Spleen (tissue), 13 donors: ENCODE measurements at places on chromosomes 7 and 10. TPM values are rescaled to one million over a fixed set of nuclear protein-coding genes. Genes with fewer than 3 reads are reported as not detected.

Gene THSD7A
- 3.6 TPM for total RNA-seq

Gene AKR1C2
- total RNA-seq, result 0.84 TPM

Gene SPDYE6
- total RNA-seq, result not detected

Gene VWC2
- total RNA-seq, result 0.07 TPM

Gene AGAP6
- total RNA-seq, result 15.1 TPM

Gene ABCB4
- 18.3 TPM for total RNA-seq

Gene PAX2
- total RNA-seq, result not detected

Gene SLC29A4
- total RNA-seq, result 2.6 TPM

Gene NOD1
- 38.7 TPM for total RNA-seq

DNA sequence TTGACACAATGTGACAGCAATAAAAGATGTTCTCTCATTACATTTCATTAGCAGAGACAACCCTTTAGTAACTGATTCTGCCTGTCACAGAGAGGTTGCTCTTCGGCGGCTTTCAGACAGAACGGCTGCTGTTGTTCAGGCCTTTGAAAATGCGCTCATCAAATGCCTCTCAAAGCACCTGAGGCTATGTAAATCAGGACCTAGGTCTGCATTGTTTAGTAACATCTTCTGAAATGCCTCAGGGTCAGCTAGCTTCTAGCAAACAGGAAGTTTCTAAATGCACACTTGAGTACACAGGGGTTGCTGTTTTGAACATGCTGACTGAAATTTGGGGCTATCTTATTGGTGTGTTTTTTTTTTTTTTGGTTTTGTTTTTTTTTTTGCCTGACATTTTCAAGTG lies 143.3 kb upstream of the DKK1 start:
- no peak for DNase-seq

GRCh38 chr10:84811113-84811512 lies 482.7 kb downstream of the CCSER2 start:
- no peak for DNase-seq

DNA sequence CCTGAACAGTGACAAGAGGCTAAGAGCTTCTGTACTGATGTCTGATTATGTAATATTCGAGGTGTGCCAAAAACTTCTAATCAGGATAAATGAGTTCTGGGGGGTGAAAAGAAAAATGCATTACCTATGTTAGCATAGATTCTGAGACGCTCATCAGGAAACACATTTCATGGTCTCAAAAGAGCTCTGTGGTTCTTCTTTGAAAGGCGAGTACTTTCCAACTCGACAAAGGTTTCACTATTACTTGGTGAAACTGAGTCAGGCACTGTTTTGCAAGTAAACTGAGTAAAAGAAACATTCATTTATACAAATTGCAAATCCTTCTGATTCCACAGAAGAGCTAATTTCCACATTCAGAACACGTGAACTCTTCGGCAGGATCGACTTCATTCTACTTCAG lies 523.2 kb downstream of the GATA3 start:
- DNase-seq, result no peak

DNA sequence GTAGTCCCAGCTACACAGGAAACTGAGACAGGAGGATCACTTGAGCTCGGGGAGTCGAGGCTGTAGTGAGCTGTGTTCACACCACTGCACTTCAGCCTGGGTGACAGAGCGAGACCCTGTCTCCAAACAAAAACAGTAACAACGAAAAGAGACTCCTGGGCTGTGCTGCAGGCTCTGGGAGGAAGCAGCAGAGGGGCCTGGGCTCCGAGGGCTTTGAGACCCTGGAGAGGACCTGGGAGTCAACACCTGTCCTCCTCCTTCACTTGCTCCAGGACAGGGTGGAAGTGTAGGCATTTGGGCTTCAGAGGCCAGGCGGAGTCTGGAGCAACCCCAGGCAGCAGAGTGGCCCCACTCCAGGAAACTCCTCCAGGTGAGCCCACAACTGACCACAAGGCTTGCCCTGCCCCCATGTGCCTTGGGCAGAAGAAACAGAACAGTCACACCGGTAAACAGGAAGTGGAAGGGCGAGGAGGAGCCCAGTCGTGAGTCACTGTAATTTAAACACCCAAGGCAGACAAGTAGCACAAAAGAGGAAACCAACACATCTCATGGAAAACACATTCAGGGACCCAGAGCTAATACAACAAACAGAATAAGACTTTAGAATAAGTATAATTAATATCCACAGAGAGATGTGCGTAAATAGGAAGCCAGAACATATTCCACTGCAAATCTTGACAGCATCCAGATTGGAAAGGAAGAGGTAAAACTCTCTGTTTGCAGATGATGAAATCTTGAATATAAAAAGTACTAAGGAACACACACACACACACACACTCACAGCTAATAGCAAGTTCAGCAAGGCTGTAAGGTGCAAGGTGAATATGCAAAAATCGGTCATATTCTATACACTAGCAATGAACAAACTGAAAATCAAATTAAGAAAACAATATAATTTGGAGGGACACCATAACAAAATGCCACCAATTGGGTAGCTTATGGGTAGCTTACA lies 20.5 kb upstream of the RASGEF1A start:
- DNase-seq, result peak; percentile 92

DNA sequence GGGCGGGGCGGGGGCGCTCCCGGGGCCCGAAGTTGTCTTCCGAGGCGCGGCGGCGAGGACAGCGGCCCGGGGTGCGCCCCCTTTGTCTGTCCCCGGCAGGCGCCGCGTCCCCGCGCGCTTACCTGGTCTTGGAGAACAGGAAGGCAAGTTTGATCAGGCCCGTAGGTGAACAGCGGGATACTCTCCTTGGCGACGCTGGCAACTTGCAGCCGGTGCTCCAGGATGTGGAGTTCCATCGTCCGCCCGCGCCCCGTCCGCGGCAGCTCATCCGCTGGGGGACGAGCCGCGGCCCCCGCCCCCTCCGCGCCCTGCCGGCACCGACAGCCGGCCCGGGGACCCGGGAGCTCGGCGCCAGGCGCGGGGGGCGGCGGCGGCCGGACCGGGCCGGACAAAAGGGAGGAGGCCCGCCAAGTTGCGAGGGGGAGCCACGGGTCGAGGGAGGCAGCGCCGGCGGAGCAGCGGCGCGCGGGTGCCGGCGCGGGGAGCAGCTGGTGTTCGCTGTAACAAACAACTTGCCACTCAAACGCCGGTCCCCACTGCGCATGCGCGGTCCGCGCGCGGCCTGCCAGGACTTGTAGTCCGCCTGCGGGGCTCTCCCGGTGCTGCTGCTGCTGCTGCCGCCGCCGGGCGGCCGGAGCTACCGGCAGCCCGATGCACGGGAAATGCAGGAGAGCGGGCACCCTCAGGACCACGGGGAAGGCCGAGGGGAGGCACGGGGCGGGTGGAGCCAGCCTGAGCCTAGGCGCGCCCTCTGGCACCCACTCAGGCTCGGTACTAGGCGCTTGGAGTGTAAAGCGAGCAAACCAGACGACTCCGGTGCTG lies 35.6 kb upstream of the SPDYE3 start:
- peak; percentile 100 for DNase-seq

GRCh38 chr10:34739915-34740314 lies 75.2 kb downstream of the PARD3 start:
- DNase-seq, result no peak

- DNase-seq, result no peak
Measured at GRCh38 chr7:70405241-70405640, 726.7 kb upstream of the GALNT17 start.

DNA sequence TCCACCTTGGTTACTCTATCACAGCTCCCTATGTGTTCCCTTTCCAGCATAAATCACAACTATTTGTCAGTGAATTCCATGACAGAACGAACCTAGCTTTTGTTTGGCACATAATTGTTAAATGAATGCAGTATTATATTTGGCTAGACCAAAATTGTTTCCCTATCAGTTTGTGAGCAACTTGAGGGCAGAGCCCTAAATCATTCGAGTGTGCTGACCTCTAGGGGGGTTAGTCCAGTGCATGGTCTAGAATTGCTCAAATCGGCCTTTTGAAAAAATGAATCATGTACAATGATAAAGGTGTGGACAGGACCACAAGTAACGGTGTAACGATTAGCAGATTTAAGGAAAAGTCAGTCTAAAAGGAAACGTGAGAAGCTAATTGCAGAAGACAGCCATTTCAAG lies 475 bp upstream of the NRBF2 start:
- DNase-seq, result no peak

- peak; percentile 90 for DNase-seq
Measured at GRCh38 chr7:13990984-13991790, 1.7 kb upstream of the ETV1 start.

DNA sequence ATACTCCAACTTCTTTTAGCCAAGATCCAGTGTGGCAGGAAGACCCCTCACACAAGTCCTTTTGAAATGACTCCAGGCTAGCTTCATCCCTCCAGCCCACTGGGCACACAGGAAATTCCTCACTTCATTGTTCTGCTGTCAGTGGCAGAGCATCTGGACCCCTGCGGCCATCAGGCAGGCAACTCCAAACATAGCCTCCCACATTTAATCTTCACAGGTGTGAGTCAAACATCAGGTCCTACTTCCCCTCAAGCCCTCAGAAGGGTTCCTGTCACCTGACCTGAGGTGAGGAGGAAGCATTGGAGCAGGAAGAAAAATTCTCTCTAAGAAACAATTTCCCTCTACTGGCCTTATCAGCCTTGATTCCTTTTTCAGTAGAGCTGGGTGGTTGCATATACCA lies 51.1 kb upstream of the C1GALT1 start:
- DNase-seq, result no peak

GRCh38 chr7:47537716-47538675 lies 43.9 kb downstream of the TNS3 start:
- DNase-seq, result peak; percentile 61

- DNase-seq, result no peak
Measured at GRCh38 chr7:121078701-121079227, 90.3 kb downstream of the CPED1 start.

DNA sequence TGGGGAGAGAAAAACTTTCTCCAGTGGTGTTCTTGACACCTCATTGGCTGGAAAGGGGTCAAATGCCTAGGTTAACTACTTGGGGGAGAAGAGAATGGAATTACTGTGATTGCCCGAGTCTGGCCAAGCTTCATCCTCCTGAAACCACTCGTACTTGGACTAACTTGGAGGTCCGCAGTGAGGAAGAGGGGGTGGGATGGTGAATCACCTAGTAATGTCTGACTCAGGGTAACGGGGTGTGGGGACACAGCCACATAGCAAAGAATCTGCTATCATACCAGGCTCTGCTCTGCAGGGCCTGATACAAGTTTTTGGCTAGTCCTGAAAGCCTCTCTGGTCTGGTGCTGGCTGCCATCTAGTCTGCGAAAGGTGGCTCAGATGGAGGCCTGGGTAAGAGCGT lies 190.9 kb downstream of the RPS24 start:
- no peak for DNase-seq

GRCh38 chr10:48332871-48333216 lies 26.4 kb downstream of the MAPK8 start:
- no peak for DNase-seq

DNA sequence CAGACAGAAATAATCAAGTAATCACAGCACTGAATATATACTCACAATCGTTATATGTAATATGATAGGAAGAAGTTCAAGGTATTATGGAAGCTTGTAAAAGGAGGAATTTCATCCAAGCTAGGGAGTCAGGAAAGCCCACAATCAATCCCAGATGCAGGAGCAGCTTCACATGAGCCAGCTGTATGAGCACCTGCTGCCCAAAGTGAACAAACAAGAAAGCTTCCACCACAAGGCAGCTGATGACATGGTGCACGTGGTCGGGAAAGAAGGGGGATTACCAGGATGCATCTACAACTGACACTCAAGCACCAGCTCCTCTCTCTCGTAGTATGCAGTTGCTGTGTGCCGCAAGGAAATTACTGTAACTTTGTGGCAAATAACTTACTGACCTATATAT lies 225.2 kb downstream of the XPNPEP1 start:
- DNase-seq, result no peak

DNA sequence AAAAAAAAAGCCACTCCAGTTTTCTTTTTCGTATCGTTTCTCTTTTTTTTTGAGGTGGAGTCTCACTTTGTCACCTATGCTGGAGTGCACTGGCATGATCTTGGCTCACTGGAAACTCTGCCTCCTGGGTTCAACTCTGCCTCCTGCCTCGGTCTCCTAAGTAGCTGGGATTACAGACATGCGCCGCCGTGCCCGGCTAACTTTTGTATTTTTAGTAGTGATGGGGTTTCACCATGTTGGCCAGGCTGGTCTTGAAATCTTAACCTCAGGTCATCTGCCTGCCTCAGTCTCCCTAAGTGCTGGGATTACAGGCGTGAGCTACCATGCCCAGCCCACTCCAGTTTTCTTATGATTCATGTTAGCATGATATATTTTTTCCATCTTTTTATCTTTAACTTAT lies 92.7 kb downstream of the ANKRD61 start:
- no peak for DNase-seq

- DNase-seq, result no peak
Measured at GRCh38 chr10:8300925-8301324, 246.4 kb downstream of the GATA3 start.
